Mesenchymal stem cell (in vitro differentiated cells and primary cell): ENCODE measurements at places on chromosomes 4 and X.

GRCh38 chrX:116628464-116628863 is 165.7 kb upstream of the CT83 start:
- no peak overlapping the region for H3K4me3 ChIP-seq
- DNase-seq: no peak
- H3K36me3 ChIP-seq: no peaks in the 10 kb centered on the region
- H3K27me3 ChIP-seq: no peaks in the 10 kb centered on the region

DNA sequence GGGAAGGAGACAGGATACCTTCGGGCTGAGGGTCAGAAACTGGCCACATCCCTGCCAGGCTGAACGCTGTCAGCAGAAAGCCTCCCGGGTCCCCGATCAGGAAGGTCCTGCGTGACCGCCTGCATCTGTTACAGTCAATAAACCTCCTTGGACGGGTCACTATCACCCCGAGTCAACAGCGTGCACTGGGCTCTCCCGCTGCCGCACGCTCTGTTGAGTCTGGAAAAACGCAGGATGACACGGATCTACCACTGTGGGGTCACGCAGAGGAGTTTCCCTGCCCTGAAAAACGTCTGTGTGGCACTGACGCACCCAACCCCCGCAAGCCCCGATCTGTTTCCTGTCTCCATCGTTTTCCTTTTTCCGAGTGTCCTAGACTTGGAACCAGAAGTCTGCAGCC is 12.1 kb downstream of the PPP2R3B start:
- H3K4me1 ChIP-seq: peaks cover 24% of the 10 kb centered on the region
- H3K27ac ChIP-seq: no peak overlapping the region
- peak overlapping the region; percentile 68 for H3K4me3 ChIP-seq
- H3K27me3 ChIP-seq: peaks cover 36% of the 10 kb centered on the region
- H3K36me3 ChIP-seq: no peaks in the 10 kb centered on the region

DNA sequence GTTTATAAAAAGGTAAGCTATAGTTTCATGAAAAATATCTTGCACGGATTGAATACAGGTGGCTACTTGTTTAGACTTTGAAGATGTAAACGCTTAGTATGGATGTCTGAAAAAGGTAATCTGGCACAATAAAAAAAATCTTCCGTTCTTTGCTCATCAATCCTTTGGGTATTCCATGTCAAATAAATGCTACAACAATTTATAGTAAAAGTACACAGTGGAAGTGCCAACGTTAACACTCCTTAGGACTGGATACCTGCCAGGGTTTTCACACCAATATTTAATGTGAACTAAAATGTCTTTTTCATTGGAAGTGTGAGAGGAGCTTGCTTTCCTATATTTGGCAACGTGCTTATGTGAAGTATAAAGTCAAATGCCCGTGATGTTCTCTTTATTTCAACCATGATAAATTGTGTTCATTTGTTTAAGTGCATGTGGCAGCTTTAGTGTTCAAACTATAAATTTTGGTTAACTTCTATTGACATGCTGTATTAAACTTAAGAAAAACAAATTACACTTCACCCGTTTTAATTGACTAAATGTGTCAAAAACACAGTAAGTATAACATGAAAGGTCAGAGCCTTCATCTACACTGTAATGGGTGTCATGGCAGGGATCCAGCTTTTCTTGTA is 121.7 kb upstream of the HAND2 start:
- no peak for DNase-seq
- H3K4me3 ChIP-seq: no peak overlapping the region
- no peaks in the 10 kb centered on the region for H3K4me1 ChIP-seq
- H3K27ac ChIP-seq: no peak overlapping the region

GRCh38 chr4:48271626-48272025 is 2.0 kb upstream of the TEC start:
- DNase-seq: no peak
- H3K27ac ChIP-seq: no peak overlapping the region
- no peaks in the 10 kb centered on the region for H3K36me3 ChIP-seq
- H3K4me3 ChIP-seq: no peak overlapping the region

DNA sequence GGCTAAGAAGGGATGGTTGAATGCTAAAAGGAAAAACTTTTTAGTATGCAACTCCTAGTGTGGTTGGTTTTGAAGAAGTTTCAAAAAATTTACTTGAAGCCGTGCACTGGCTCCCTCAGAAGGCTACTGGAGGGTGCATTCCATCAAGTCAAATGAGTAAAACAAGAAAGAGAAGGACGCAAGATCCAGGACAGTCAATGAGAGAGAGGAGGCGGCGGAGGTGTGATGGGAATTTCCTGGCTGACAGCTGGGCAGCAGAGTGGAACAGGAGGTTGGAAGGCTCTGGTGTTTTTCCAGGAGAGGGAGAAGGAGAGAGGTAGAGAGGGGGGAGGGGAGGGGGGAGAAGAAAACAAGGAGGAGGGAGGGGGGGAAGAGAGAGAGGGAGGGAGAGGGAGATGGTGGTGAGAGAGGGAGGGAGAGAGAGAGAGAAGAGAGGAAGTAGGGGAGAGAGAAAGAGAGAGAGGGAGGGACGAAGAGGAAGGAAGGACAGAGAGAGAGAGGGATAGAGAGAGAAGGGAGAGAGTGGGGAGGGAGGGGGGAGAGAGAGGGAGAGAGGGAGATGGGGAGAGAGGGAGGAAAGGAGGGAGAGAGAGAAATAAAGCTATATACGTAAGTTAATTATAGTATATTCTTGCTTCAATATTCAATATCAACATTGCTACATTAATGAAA is 126.4 kb downstream of the SH3KBP1 start:
- H3K27me3 ChIP-seq: no peaks in the 10 kb centered on the region
- peak overlapping the region; percentile 60 for H3K27ac ChIP-seq
- H3K4me1 ChIP-seq: peaks cover 4% of the 10 kb centered on the region
- no peak overlapping the region for H3K4me3 ChIP-seq
- no peak for DNase-seq

DNA sequence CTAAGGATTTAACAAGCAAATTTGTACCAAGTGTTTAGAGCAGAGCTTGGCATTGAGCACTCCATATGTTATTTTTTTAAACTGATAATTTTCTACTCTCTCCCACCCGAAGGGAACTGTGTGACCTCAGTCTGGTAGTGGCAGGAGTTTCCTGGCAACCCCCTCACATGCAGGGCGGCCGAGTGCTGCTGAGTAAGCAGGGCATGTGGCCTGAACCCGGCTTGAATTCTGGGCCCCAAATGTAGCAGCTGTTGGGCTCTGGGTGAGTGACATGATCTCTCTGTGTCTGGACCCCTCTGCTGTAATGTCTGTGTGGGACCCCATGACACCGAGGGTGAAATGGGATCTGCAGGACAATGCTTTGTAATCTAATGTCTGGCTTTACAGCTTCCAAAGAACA is 13.6 kb upstream of the C4orf50 start:
- peaks cover 41% of the 10 kb centered on the region for H3K27me3 ChIP-seq
- H3K4me3 ChIP-seq: no peak overlapping the region
- H3K27ac ChIP-seq: no peak overlapping the region
